Amygdala (tissue), 56 donors: ENCODE measurements at places on chromosomes 1 and 21.

DNA sequence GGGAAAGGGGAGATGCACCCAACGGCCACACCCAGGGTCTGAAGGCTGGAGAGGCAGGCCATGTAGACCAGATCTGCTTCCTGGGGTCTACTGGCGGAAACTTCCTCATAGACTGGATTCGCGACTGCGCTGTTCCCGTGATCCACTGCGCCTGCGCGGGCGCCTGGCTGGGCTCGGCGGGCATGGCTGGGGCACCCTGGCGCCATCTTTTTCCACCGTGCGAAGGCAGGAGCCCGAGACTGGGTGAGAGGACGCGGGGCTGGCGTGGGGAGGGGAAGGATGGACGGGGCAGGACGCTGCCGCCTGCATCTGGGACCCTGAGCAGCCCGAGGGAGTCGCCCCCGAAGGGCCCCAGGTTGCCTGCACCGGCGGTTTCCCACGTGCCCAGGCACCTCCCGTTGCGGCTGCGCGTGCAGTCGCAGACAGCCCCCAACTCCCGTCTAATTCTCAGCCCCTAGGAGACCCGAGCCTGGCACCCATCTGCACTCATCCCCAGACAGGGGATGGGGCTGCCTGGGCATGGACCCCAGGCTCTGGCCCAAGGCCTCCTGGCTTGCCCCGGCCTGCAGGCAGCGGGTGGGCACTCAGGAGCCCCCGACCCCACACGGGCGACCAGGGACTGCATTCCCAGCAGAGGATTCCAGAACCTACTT is 12.4 kb upstream of the FAM3B start:
- DNase-seq = no peak

GRCh38 chr1:11706292-11706691 is 14.8 kb downstream of the DRAXIN start:
- DNase-seq = no peak

DNA sequence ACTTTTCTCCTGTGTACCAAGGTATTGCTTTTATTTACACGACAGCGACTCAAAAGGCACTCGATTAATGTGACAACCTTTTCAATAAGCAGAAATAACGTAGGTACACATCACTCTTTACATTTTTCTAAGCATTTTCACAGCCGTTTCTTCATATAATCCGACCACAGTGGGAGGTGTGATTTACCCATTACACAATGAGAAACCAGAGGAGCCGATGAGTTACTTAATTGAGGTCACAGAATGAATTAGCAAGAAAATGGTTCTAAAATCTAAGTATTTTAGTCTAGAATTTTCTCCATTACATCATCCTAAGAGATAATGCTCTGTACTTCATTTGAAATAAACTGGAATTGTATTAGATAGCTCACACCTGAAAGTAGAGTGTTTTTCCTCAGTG is 71.5 kb downstream of the UMODL1 start:
- no peak for DNase-seq

GRCh38 chr1:3908886-3909517 is 8.9 kb upstream of the C1orf174 start:
- no peak for DNase-seq

DNA sequence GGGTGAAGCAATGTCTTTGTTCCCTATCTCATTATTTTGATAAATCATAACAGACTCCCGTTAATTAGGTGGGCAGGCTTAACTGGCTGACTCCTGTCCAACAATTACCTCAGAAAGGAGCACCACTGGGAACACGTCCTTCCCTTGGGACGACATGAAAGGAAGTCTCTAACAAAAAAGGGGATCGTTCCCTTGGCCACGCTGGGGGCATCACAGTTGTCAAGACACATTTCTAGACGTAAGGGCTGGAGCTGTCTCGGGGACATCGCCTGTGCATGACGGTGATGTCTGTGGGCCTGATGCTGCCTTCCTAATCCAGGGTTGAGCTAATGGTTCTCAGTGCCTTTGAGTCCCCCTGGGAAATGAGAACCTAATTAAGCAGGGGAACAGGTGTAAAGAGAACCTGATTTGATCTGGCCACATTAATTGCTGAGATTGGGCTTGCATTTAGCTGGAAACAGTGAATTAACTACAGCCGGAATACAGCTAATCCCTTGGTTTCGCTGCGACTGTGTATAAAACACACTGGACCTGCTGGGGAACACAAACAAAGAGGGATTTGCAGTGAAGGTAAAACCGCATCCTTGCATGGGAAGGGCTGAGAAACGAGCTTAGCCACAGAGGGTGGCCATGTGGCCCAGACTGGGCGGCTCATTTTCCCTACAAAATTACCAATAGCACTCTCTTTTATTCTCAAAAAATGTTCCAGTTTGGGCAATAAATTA is 111.8 kb downstream of the MRPS6 start:
- DNase-seq = no peak

GRCh38 chr1:91559838-91560565 is 59.4 kb downstream of the CDC7 start:
- no peak for DNase-seq

GRCh38 chr1:116279715-116280114 is 93.3 kb upstream of the ATP1A1 start:
- no peak for DNase-seq

- DNase-seq = no peak
These were observed 43.0 kb upstream of the AK4 start for GRCh38 chr1:65104854-65105534.

GRCh38 chr1:57304591-57304990 is 119.3 kb downstream of the DAB1 start:
- DNase-seq = no peak

DNA sequence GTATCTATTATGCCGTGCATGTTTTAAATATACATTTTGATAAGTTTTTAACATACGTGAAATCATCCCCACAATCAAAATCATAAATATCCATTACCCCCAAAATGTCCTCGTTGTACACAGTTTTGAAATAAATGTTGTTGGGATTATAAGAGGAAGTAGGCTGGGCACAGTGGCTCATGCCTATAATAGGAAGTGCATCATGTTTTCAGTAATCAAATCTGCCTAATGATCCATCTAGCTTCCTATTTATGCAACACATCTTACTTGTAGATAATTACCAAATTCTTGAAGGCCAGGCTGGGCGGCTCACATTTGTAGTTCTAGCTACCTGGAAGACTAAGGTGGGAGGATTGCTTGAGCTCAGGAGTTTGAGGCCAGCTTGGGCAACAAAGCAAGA is 15.0 kb upstream of the IFNGR2 start:
- DNase-seq = no peak
